Liver (tissue), 10 donors: ENCODE measurements at places on chromosomes 6 and 20. TPM values are rescaled to one million over a fixed set of nuclear protein-coding genes. Genes with fewer than 3 reads are reported as not detected.
A peak's percentile ranks its signal among the peaks of the same experiment; 100 is the strongest.

DNA sequence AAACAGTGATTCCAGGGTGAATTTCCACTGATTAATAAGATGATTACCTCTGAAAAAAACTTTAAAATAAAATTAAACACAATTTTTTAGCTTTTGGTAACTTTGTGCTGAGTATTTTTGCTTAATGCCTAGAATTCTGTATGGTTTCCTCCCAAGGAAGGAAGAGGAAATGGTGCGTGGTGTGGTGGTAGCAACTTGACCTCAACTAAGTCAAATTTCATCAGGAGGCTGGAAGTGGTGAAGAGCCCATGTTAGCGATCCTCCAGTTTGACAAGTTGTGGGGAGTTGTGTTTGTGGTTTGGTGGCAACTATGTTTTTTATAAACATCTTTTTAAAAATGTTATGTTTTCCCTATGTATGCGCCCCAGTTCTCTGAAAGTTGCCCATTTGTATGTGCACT lies 5.0 kb upstream of the RTF2 start:
- H3K4me1 ChIP-seq: no peaks in the 10 kb centered on the region
- no peak overlapping the region for H3K27ac ChIP-seq
- H3K27me3 ChIP-seq: no peaks in the 10 kb centered on the region
- peaks cover 2% of the 10 kb centered on the region for H3K36me3 ChIP-seq

DNA sequence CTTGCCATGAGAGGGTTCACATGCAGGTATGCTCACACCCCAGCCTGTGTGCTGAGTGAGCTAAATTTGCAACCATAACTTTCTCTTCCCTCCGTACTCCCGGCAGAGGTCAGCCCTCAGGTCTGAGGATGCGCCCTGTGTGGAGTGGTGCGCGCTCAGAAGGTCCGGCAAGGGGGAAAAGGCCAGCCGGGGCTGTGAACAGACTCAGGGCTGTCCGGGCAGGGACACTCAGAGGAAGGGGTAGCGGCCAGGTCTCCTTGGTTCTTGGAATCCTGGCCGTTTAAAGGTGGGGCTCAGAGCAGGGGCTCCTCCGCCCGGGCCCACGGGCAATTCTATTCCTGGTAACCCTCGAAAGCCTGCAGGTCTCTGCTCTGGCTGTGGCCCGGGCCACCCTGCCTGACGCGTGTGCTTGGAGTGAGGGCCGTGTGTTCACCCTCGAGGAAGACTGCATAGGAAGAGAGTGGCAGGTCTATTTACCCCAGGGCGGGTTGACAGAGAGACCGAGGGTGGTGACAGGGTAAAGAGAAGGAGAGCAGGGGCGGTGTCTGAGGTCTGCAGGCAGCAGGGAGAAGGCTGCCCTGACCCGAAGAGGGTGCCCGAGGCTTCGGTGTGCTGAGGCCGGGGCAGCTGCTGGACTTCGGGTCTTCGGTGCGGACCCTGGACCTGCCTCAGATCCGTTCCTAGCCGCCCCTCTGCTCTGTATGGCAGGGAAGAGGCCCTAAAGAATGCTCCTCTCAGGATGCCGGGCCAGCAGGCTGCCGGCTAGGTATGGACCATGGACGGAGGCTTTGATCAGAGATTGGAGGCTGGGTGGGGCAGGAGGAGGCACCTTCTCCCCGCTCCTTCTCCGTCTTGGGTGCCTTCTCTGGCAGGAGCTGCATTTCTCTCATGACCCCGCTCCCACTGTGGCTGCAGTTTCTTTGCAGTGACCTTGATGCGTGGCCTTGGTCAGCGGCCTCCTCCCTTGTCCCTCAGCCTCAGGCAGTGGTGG lies 131.1 kb upstream of the ARMC2 start:
- no peak overlapping the region for H3K4me3 ChIP-seq
- no peak for DNase-seq
- H3K27me3 ChIP-seq: no peaks in the 10 kb centered on the region
- H3K4me1 ChIP-seq: peaks cover 10% of the 10 kb centered on the region

The RIPOR2 gene
- 5.1 TPM for total RNA-seq

GRCh38 chr6:12363651-12364381 lies 73.7 kb downstream of the EDN1 start:
- no peaks in the 10 kb centered on the region for H3K36me3 ChIP-seq
- peaks cover 7% of the 10 kb centered on the region for H3K4me1 ChIP-seq
- peak overlapping the region; percentile 42 for H3K27ac ChIP-seq
- DNase-seq: no peak
- no peaks in the 10 kb centered on the region for H3K27me3 ChIP-seq

DNA sequence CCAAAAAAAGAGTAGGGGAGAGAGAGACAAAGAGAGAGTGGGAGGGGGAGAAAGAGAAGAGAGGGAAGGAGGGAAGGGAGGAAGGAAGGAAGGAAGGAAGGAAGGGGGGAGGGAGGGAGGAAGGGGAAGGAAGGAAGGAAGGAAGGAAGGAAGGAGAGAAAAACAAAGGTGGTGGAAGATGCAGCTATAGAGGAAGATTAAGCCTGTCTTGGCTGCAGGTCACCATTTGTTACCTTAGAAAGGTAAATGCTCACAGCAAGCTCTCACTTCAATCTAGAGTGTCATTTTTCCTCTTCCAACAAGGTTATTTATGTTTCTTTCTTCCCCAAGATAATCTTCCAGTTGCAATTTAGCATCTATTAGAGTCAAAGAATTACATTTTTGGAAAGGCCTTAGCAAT lies 284.0 kb downstream of the PHACTR1 start:
- H3K36me3 ChIP-seq: no peaks in the 10 kb centered on the region
- no peak for DNase-seq
- H3K27me3 ChIP-seq: no peaks in the 10 kb centered on the region
- H3K4me3 ChIP-seq: no peak overlapping the region

GRCh38 chr6:69105288-69105687 lies 470.2 kb downstream of the ADGRB3 start:
- H3K4me3 ChIP-seq: no peak overlapping the region
- no peak for DNase-seq
- no peaks in the 10 kb centered on the region for H3K36me3 ChIP-seq
- no peaks in the 10 kb centered on the region for H3K4me1 ChIP-seq
- no peak overlapping the region for H3K27ac ChIP-seq

GRCh38 chr20:32509639-32510066 lies 75.5 kb downstream of the NOL4L start:
- H3K27ac ChIP-seq: no peak overlapping the region
- peaks cover 25% of the 10 kb centered on the region for H3K4me1 ChIP-seq
- H3K4me3 ChIP-seq: no peak overlapping the region
- H3K36me3 ChIP-seq: no peaks in the 10 kb centered on the region
- no peak for DNase-seq

The SLC22A7 gene
- 495 TPM for total RNA-seq

DNA sequence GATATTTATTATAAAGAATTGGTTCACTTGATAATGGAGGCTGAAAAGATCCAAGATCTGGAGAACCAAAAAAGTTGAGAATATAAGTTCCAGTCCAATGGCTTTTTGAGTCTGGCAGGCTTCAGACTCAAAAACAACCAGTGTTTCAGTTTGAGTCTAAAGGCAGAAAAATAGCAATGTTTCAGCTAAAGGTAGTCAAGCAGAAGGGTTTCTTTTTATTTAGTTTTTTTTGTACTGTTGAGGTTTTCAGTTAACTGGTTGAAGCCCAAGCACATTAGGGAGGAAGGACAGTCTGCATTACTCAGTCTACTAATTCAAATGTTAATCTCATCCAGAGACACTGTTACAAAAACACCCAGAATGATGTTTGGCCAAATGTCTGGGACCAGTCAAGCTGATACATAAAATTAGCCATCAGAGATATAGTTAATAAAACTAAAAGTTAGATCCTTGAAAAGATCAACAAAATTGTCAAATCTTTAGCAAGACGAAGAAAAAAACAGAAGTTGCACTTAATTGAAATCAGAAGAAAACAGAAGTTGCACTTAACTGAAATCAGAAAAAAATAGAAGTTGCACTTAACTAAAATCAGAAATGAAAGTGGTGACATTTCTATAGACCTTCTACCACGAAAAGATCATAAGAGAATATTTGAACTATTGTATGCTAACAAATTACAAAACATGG lies 980.3 kb upstream of the FLRT3 start:
- no peaks in the 10 kb centered on the region for H3K36me3 ChIP-seq
- no peak for DNase-seq
- H3K4me3 ChIP-seq: no peak overlapping the region
- H3K27me3 ChIP-seq: no peaks in the 10 kb centered on the region
